Neuronal stem cell (in vitro differentiated cells): ENCODE measurements at places on chromosomes 1 and 21.

DNA sequence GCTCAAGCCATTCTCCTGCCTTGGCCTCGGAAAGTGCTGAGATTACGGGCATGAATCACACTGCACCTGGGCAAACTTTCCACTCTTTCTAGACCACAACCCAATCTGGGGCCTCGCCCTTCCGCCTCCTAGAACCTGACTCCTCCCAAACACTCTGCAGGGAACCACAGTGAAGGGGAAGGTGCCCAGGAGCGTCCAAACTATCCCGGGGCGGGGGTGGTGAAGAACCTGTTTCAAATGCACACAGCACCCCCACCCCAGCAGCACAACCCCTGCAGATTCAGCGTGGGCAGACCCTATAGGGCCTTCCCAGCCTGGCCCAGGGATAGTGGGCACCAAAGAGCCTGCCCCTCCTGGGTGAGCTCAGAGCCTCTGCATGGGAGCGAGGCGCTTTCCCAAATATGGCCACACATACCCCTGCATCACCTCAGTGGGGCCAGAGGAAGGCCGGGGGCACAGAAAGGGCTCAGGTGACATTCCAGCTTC lies 86.9 kb downstream of the STUM start:
- DNase-seq, result no peak

DNA sequence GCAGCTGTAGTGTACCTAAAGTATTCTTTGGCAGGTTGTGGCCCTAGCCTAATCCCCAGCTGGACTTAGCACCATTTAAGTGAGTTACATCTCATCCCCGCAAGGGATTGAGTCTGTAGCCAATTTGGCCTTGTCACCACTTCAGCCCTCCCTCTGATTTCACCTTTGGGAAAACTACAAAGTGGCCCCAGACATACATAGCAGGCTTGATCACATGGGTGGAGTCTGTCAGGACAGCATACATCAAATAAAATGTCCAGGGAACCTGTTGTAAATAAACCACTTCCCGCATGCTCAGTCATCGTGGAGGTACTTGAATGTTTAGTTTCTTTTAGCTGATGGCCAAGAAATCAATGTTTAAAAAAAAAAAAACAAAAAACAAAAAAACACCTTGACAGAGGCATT lies 142.5 kb downstream of the DHRS3 start:
- DNase-seq, result no peak

DNA sequence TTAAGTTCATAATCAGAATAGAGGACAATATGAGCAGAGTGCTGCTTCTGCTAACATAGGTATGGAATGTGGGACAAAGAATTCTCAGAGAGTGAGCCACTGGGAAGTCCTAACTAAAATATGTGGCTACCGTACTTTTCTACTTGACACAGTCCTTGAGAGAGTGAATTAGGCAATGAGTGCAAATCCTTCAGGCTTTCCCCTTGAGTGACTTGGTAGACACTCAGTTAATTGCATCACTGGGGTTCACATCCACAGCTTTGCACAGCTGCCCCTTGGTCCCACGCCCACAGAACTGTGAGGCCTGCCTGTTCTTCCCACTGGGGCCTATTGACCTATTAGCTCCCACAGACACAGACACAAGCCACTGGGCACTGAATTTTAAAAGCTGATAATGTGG lies 40.5 kb upstream of the PAXBP1 start:
- no peak for DNase-seq

DNA sequence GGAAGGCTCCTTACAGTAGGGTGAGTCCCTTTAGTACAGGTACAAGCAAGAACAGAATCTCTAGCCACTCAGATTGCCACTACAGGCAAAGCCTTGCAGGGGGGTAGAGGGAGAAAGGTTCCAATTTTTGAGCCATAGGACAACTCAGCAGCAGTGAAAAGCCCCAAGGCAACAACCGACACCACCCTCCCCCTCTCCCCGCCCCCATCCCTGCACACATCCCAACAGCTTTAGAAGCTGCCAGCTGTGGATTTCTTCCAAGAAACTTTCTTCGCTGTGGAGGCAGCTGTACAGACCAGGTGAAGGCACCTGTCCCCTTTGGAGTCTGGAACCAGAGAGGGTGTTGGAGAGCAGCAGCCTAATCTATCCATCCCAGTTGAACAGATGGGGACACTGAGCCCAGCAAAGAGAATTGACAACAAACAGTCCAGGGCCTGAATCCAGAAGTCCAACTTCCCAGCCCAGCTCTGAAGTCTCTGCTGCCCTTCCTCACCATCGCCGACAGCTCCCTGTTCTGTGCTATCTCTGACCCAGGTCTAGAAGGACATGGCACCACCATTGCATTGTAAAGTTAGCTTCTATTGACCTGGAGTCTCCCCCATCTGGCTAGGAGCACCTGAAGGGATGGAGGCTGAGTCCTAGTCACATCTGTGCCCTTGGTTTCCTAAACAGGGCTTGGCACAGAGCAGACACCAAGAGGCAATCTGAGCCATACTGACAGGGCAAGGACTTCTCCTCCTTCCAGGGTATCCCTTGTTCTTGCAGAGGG lies 2.2 kb downstream of the TENT5B start:
- DNase-seq, result no peak

GRCh38 chr1:17846341-17846740 lies 91.2 kb downstream of the ACTL8 start:
- DNase-seq, result no peak

DNA sequence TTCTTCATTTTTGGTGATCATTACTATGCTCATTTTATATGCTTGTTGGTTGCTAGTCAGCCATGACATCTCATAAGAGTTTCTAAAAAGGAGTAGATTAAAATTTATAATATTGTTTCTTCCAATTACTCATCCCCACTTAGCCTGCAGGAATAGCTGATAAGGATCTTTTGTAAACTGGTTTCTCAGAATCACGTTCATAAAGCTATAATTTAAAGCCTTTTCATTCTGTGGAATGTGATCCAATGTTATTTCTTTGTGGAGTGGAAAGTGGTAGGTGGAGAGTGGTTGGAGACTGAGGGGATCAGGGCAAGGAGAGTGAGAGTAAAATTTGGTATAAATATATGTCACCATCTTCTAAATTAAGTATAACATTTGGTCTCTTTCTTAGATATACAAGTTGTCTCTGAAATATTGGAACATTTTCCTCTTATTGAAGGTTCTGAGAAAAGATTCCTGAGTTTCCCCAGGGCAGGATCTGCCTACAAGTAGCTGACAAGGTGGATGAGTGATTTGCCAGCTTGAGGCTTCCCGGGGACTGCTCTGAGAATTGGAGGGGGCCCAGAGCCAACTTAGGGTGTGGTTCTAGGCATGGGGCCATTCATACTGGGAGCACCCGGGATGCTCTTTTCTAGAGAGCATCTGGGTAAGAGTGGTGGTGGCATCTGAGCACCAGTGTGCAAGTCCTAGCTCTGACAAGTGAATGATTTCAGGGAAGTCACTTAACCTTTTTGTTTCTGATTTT lies 116.4 kb downstream of the TBX19 start:
- no peak for DNase-seq

DNA sequence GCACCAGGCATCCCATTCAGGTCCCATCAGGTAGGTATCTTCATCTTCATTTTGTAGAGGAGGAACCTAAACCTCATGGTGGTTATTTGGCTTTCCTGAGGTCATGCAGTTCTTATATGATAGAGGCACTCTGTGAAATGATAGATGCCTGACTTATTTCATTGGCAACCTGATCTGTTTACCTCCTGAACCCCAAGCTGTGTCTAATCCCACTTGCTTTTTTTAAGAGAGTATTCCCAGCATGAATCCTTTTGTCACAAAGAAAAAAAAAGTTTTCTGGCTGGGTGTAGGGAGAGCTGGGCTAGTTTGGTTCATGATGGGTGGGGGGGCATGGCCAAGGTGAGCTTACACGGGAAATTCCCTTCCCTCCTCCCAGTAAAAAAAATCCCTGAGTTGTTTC lies 154.2 kb downstream of the TENT5C start:
- DNase-seq, result no peak
